ENCODE measurements at places on chromosomes 4 and X. TPM values are rescaled to one million over a fixed set of nuclear protein-coding genes. Genes with fewer than 3 reads are reported as not detected.

The EPGN gene
- 0.20 TPM for polyA plus RNA-seq

- no peak for DNase-seq
Observed at GRCh38 chrX:68989456-68989855, 160.6 kb downstream of the EFNB1 start.

The MAOB gene
- polyA plus RNA-seq, result 14.5 TPM

- no peak for DNase-seq
Observed at GRCh38 chr4:153409412-153409811, 56.7 kb upstream of the TMEM131L start.

The GCNA gene
- polyA plus RNA-seq, result 2.9 TPM

The TMPRSS11F gene
- polyA plus RNA-seq, result not detected

The PLAC8 gene
- 7.7 TPM for polyA plus RNA-seq

DNA sequence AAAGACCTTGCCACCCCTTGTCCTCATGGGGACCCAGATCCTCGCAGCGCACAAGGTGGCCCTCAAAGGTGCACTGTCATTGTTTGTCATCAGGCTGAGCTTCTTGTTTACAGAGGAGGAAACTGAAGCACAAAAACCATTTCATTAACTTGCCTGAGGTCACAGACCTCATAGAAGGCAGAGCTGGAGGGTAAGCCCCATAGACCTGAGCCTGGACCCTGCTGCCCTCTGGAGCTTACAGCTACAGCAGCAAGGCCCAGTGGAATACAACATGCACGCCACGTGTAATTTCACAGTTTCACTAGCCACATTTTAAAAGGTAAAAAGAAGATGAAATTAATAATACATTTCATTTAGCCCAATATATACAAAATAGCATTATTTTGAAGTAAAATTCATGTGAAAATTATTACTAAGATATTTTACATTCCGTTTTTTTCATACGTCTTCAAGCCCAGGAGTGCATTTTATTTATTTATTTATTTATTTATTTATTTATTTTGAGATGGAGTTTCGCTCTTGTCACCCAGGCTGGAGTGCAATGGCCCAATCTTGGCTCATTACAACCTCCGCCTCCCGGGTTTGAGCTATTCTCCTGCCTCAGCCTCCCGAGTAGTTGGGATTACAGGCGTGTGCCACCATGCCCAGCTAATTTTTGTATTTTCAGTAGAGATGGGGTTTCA is 8.8 kb downstream of the JAKMIP1 start:
- no peak for DNase-seq

DNA sequence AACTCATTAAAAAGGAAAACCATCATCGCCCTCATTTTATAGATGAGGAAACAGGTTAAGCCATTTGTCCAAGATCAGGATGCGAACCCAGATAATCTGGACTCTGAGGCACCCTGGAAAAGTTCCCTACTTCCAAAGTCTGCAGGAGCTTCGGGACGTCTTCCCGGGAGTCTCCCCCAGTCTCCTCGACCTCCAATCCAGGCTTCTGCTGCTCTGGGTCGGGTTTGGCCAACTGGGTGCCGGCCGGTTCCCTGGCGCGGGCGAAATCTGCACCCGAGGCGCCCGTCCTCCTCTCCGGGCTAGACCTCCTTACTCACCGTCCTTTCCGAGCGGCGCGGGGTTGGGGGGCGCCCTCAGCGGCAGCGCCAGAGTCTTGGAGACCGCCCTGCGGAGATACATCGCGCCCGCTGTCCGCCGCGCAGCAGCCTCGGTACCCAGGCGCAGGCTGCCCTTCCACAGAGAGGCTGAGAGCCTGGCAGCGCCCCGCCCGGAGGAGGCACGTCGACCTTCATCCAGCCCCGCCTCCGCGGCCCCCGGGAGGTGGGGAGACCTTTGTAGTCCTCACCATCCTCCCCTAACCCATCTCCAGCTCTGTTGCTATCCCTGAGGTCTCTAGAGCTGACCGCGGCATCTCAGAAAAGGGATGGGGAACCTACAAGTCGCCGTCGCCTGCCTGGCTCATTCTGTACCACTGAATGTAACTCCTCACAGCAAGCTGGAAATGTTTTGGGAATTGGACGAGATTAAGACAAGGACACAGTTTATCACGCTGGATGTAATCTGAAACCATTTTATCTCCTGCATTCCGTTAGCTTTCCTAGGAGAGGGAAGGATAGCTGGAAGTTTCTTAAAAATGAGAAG is at the start of gene MGARP:
TSS of gene MGARP (minus strand) at position 466 of the 861 bp plus-strand sequence. CDS start at position 399, 67 bp downstream.
- DNase-seq, result no peak

DNA sequence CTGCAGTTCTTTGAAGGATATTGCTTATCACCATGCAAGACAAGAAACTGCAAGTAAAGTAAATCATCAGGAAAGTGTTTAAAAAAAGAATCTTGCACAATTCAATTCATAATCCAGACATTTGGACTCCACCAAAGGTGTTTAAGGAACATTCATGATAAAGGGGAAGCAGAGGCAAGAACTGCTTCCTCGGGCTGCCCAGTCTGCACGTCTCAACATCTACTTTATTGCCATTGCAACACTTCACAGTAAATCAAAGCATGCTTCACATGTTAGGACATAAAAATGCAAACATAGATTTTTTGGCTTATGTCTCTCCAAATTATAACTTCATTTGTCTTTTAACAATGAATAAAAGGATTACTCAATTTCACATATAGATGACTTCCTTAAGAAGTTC is 42.5 kb downstream of the MID1 start:
- peak; percentile 60 for DNase-seq

The SPATA18 gene
- polyA plus RNA-seq, result 8.1 TPM

Data from right lung (tissue), 10 donors.